Pulmonary artery endothelial cell (primary cell): ENCODE measurements at places on chromosomes 3 and 15. TPM values are rescaled to one million over a fixed set of nuclear protein-coding genes. Genes with fewer than 3 reads are reported as not detected.

DNA sequence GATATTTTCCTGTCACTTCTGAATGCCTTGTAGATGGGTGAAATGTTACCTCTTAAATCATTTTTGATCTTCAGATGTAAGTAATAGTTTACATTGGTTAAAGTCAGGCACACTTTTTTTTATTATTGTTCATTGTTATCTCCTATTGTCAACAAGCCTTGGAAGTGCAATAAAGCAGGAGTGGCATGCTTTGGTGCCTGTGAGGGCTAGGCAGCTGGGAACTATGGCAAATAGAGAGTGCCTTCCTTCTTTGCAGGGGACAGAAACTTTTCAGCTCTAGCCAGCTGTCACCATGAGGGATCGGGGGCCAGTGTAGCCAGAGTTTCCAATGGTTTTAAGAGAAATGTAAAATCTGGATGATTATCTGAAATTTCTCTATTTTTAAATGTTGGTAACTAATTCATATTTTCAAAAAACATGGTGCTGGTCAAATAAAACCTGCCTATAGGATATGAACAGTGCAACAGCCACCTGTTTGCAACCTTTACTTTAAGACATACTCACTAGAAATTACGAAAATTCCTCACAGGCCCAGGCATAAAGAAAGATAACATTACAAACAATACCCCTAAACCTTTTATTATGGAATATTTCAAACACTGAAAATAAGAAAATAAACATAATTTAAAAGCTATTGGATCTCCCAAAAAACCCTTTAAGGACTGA is 9.1 kb upstream of the SELENOK start:
- no peak for DNase-seq

DNA sequence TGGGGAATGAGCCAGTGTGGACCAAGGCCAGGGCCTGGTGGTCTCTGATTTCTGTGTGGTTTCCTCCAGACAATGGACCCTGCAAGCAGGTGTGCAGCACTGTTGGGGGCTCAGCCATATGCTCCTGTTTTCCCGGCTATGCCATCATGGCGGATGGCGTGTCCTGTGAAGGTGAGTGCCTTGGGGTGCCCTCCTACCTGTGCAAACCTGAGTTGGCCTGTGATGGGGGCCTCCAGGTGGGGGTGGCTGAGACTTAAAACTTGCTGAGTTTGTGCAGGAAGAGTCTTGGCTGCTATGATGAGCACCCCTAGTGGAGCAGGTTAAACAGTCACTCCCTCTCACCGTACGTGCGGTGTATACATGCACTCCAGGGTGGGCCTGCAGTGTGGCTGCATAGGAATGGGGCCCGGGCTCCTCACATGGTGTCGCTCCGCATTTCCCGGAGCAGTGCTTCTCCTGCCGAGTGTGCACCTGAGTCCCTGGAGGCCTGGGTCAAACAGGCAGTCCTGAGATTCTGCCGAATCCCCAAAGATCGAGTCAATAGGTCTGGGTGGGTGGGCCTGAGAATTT is 70.8 kb downstream of the FBLN2 start:
- DNase-seq: no peak

- no peak for DNase-seq
Measured at GRCh38 chr3:127019449-127019848, 36.5 kb downstream of the PLXNA1 start.

PGBD4 gene
- total RNA-seq: 1.1 and 1.7 TPM in 2 replicates

GRCh38 chr3:157300981-157301663 is 135.5 kb upstream of the PTX3 start:
- no peak for DNase-seq

DNA sequence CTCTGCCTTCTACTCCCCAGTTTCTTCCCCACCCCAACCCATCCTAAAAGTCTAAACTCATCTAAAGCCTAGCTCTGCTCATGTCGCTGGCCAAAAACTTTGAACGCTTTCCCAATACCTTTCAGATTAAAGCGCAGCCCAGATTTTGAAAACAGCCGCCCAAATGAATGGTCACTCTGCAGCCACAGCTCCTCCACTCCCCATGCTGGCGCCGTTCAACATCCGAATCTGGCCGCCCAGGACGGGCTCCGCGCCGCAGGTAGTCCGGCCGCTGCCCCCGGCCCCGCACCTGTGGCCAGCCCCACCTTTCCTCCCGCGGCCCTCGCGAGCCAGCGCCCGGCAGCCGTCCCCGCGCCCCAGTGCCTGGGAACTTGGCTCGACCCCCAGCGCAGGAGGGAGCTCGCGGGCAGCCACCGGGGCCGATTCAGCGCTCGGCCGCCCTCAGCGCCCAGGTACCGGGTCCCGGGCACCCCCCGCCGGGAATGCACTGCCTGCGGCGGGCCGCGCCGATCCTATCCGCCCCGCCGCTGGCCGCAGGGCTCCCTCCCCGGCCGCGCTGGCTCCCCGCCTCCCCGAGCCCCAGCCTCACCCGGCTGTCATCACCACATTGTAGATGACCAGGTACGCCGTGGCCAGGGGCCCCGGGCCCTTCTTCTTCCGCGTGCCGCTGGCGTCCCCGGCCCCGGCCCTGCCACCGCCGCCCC is 417 bp downstream of the HACD2 start:
- DNase-seq: no peak

GRCh38 chr3:176208915-176209314 is 988.4 kb downstream of the TBL1XR1 start:
- DNase-seq: no peak

- no peak for DNase-seq
Measured at GRCh38 chr3:46361408-46362283, 7.7 kb downstream of the CCR2 start.

GRCh38 chr15:74535388-74536084 is 5.5 kb upstream of the ARID3B start:
- no peak for DNase-seq

GRCh38 chr15:89498574-89498906 is 2.2 kb upstream of the RHCG start:
- DNase-seq: no peak

DNA sequence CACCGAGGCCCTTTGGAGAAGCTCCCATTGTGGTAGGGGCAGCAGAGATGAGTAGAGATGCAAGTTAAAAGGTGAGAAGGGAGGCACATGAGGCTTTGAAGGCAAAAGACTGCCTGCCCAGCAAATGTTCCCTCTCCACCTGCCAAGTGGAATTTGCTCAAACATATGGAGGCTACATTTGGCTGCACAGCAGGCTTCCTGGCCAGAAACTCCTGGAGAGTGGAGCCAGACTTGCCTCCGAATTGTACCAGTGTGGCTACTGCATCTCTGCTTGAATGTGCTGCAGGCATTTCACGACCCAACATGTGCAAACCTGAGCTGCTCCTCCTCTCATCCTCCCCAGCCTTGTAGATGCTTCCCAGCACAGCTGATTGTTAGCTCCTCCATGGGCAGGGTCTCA is 229.2 kb downstream of the ZNF621 start:
- DNase-seq: no peak

GRCh38 chr3:155495387-155495786 is 201.9 kb upstream of the STRIT1 start:
- DNase-seq: no peak

NR2E3 gene
- 0.11 TPM in 1 of 2 replicates, not detected in the other for total RNA-seq

DNA sequence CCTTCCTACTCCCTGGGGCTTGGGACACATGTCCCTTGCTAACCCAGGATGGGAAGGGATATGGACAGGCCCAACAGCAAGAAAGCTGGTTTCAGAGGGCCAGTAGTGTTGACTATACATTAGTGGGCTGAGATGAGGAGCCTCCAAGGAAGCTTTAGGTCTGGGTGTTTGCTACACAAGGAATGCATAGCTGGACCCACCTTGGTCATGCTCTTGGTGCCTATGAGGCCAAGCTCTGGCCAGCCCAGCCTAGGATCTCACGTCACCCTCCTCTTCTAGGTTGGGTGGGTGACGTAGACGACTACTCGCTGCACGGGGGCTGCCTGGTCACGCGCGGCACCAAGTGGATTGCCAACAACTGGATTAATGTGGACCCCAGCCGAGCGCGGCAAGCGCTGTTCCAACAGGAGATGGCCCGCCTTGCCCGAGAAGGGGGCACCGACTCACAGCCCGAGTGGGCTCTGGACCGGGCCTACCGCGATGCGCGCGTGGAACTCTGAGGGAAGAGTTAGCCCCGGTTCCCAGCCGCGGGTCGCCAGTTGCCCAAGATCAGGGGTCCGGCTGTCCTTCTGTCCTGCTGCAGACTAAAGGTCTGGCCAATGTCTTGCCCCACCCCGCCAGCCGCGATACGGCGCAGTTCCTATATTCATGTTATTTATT is 653 bp upstream of the WDR6 start:
- DNase-seq: no peak

- DNase-seq: no peak
Measured at GRCh38 chr3:183213415-183214276, 39.4 kb upstream of the B3GNT5 start.

- DNase-seq: no peak
Measured at GRCh38 chr3:182268711-182269110, 524.6 kb upstream of the ATP11B start.

DNA sequence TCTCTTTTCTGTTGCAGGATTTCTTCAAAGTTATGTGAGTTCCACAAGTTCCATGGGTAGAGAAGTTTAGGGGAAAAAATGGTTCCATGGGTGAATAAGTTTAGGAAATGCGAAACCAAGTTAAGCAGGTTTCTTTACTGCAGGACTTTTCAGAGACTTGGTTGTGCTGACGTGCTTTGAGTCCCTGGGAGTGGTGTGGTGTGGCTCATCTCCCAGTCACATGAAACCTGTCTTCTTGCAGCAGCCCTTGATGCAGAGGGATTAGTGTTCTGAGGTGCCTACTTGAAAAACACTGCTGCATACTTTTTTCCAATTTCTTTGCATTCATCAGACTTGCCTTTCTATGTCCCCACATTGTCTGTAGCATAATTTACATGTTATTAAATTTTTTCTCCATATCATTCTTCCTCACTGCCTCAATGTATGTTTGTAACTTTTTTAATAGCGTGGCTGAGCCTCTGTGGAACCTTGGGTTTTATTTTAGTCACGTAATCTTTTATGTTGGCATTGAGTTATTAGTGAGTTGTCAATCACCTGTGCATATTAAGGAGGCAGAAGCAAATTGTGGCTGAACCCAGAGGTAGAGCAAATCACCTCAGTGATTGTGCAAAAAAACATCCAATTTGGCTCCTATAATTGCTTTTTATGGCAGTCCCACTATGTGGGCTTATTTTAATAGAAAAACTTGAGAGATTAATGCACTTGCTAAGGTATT is 115.6 kb downstream of the CACNA2D3 start:
- DNase-seq: no peak

DNA sequence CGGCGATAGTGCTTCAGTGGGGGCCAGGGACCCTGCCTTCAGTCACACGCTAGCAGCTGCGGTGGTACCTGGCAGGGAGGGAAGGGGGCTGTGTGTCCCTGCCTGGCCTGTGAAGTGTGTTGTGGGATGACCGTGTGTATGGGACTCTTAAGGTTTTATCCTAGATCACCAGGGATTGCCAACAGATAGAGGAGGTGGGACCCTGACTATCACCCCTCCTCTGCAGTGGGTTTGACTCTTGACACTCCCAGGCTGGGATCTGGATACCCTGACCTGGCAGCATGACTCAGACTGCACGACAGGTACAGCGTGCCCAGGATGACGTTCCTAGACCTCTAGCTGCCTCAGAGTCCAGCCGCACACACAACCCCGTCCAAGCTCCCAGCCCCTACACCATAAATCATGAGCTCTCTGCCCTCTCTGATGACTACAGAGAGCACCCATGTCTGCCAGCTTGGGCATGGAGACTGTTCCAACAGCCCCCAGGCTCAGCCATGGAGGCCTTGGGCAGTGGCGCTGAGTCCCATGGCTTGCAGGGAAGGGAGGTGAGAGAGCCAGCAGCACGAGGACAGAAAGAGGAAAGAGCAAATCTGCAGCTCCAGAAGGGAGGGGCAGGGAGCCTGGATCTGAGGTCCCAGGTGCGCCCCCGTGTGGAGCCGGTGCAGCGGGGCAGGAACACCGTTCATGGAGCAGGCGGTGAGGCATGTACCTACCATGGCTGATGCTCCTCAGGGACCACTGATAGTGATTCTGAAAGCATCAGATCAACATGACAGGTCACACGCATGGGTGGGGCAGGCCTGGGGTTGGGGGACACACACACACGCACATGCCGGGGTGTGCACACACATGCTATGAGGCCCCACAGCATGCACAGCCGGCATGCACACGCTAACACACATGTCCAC is 71.0 kb downstream of the ADAMTS7 start:
- DNase-seq: no peak

PBRM1 gene
- 63.0 and 92.9 TPM in 2 replicates for total RNA-seq

- no peak for DNase-seq
Measured at GRCh38 chr3:57980416-57980815, 27.8 kb upstream of the FLNB start.

DNA sequence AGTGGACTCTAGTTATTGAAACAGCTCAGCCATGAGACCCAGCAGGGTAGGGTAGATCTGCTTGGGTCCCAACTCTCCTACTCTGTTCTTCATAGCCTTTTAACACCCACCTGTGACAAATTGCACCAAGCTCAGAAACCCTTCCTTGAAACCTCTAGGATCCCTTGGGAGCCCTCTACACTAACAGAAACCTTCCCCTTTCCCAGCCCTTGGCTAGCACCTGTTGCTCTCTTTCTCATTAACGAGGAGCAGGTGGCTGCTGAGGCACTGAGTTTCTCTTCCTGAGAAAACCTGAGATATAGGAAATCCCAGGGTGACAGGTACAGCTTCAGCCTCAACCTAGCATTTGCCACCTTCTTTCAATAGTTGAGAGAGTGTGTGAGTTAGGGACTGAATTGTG is 88.3 kb upstream of the CLSTN2 start:
- no peak for DNase-seq

DNA sequence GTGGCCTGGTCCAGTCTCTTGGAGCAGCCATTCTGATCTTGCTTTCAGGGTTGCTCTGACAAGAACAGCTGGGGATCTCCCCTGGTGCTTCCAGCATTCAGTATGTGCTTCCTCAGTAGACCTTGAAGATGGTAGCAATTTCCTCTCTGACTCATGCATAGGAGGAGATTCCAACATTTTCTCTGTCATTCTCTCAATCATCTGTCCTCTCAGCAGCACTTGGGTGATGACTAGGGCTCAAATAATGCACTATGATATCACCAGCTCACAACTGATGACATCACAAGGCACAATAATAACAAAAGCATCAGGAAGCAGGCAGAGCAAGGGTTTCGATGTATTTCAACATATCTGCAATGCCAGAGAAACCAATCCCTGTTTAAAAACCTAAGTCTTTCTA is 52.7 kb downstream of the NFKBIZ start:
- peak; percentile 19 for DNase-seq

DNA sequence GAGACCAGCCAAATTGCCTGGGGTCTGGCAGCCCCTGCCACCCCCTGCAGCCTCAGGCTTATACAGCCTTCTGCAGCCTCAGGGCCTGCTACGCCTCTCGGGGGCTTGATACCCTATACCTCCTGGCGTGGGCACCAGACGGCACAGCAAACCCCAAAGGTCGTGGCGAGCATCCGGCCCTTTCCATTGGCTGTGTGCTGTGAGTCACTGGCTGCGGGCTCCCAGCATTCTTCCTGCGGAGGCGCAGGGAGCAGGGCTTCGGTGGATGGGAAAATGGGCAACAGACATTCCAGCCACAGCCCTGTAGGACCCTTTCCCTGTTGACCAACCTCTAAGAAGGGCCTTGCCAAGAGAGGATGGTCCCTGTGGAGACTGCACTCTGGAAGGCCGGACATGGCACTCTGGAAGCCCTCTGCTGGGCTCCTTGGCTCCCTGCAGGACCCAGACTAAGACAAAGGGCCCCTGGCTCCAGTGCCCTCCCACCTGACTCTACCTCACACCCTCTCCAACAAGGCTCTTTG is 59.6 kb downstream of the ITGA11 start:
- DNase-seq: no peak

GRCh38 chr3:158683230-158683962 is 10.9 kb upstream of the LXN start:
- DNase-seq: no peak

TPM1 gene
- total RNA-seq: 373 and 375 TPM in 2 replicates
